Hair follicle dermal papilla cell (primary cell): ENCODE measurements at places on chromosomes 2 and 18. TPM values are rescaled to one million over a fixed set of nuclear protein-coding genes. Genes with fewer than 3 reads are reported as not detected.

HSPE1 gene
- total RNA-seq: 17.9 and 18.8 TPM in 2 replicates

CHRNA1 gene
- 0.16 TPM in 1 of 2 replicates, not detected in the other for total RNA-seq

CHN1 gene
- total RNA-seq: 191 and 227 TPM in 2 replicates

TSN gene
- 43.7 and 44.0 TPM in 2 replicates for total RNA-seq

ALPI gene
- not detected in 2 replicates for total RNA-seq

RNPEPL1 gene
- total RNA-seq: 12.5 and 13.2 TPM in 2 replicates

TSPYL6 gene
- under 0.01 TPM in 1 of 2 replicates, not detected in the other for total RNA-seq

ERMN gene
- total RNA-seq: 0.32 and 0.73 TPM in 2 replicates

SERPINB12 gene
- total RNA-seq: 0.32 TPM in 1 of 2 replicates, not detected in the other

INHA gene
- 0.32 TPM in 1 of 2 replicates, not detected in the other for total RNA-seq

STPG4 gene
- total RNA-seq: 0.49 TPM in 2 replicates

THUMPD2 gene
- total RNA-seq: 7.0 and 8.1 TPM in 2 replicates

MDH1B gene
- total RNA-seq: 1.2 and 1.8 TPM in 2 replicates

FMNL2 gene
- total RNA-seq: 30.1 and 36.0 TPM in 2 replicates

CPO gene
- total RNA-seq: not detected in 2 replicates

CHST9 gene
- not detected in 2 replicates for total RNA-seq

PLGLB1 gene
- 1.8 TPM in 1 of 2 replicates, not detected in the other for total RNA-seq

ASB3 gene
- total RNA-seq: 22.0 and 25.3 TPM in 2 replicates

RGPD3 gene
- 0.32 and 0.49 TPM in 2 replicates for total RNA-seq

RIT2 gene
- not detected in 2 replicates for total RNA-seq

GPR155 gene
- total RNA-seq: 3.6 and 4.9 TPM in 2 replicates

MRPL30 gene
- total RNA-seq: 28.1 and 31.0 TPM in 2 replicates

ACTG2 gene
- total RNA-seq: 7.2 and 8.0 TPM in 2 replicates

MC4R gene
- total RNA-seq: 0.36 TPM in 1 of 2 replicates, not detected in the other

SPEG gene
- total RNA-seq: 52.9 and 55.8 TPM in 2 replicates

MOGAT1 gene
- total RNA-seq: not detected in 2 replicates

RND3 gene
- total RNA-seq: 577 and 601 TPM in 2 replicates

TFCP2L1 gene
- total RNA-seq: 0.12 and 0.32 TPM in 2 replicates

SOCS6 gene
- total RNA-seq: 42.5 and 49.7 TPM in 2 replicates

UGT1A9 gene
- total RNA-seq: not detected in 2 replicates

CAMKMT gene
- 7.5 and 9.1 TPM in 2 replicates for total RNA-seq

PTPN2 gene
- 19.3 and 26.1 TPM in 2 replicates for total RNA-seq

TGOLN2 gene
- 134 and 142 TPM in 2 replicates for total RNA-seq

FASTKD2 gene
- 39.8 and 41.5 TPM in 2 replicates for total RNA-seq

TUBB8B gene
- total RNA-seq: not detected in 2 replicates

MOCOS gene
- 8.9 and 14.5 TPM in 2 replicates for total RNA-seq

DYNAP gene
- total RNA-seq: not detected in 2 replicates

RPS27A gene
- 363 and 422 TPM in 2 replicates for total RNA-seq

DAPL1 gene
- total RNA-seq: 0.61 TPM in 1 of 2 replicates, not detected in the other

DSC2 gene
- total RNA-seq: 0.12 and 0.32 TPM in 2 replicates

LONRF2 gene
- total RNA-seq: not detected in 2 replicates

FRZB gene
- 0.32 and 0.73 TPM in 2 replicates for total RNA-seq

NDUFB3 gene
- 18.5 and 23.8 TPM in 2 replicates for total RNA-seq

SERPINB11 gene
- not detected in 2 replicates for total RNA-seq

LCT gene
- total RNA-seq: under 0.01 TPM in 1 of 2 replicates, not detected in the other

SULT1C4 gene
- 0.16 TPM in 1 of 2 replicates, not detected in the other for total RNA-seq

DSG2 gene
- 0.12 and 0.49 TPM in 2 replicates for total RNA-seq

SF3B6 gene
- 57.9 and 70.6 TPM in 2 replicates for total RNA-seq

ATOH8 gene
- 3.6 and 5.7 TPM in 2 replicates for total RNA-seq

SDC1 gene
- total RNA-seq: 69.8 and 152 TPM in 2 replicates

C2orf81 gene
- total RNA-seq: 3.1 and 3.8 TPM in 2 replicates

IL1R2 gene
- 0.49 and 1.3 TPM in 2 replicates for total RNA-seq

LHCGR gene
- not detected in 2 replicates for total RNA-seq
